ENCODE measurements at places on chromosomes 2 and 18.

DNA sequence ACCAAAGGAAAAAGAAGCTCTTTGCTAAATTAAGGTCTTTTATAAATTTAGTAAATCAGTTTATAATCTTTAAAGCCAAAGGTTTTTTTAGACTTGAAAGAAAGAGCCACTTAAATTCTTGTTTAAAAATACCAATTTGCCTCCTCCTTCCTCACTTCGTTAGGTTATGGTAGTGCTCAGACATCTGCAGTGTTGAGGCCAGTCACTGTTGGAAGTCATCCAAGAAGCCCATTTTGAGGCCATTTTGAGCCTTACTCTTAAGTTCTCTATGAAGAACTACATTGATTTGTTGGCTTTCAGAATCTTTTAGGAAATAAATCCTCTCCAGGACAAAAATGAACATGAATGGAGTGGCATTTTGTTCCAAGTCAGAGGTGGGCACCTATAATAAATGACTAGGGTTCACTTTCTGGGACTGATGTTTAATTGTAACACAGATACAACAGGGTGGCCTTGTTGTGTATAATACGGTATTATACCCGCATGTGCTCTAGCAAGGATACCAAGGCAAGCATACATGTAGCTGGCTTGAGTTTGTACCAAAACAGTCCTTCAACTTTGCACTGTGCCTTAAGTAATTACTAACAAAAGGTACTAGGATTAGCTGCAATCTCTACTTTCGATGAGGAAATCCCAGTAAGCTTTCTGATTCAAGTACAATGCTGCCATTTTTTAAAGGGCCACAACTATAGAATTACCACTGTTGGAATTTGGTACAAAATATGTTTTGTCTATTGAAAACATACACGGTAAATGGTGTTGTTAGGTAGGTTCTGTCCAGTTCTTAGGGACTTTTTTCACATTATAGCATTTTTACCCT, 22.8 kb downstream of the SLC66A3 start:
- no peak for DNase-seq

DNA sequence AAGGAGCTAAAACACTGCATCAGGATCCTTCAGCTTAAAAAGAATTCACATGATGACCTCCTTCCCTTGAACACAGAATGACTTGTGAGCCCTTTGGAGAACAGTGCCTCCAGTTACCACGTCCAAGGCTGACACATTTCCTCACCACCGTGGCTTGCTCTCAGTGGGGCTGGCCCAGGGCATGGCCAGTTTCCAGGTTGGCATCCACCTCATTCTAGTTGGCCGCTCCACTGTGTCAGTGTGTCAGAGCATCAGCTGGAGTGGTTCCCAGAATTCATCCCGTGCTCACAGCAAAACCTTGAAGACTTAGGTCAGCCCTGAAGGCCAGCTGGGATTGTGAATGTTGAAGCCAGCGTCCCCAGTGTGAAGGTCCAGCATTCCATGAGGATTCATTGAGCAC, 158.5 kb downstream of the INSIG2 start:
- DNase-seq, result no peak

DNA sequence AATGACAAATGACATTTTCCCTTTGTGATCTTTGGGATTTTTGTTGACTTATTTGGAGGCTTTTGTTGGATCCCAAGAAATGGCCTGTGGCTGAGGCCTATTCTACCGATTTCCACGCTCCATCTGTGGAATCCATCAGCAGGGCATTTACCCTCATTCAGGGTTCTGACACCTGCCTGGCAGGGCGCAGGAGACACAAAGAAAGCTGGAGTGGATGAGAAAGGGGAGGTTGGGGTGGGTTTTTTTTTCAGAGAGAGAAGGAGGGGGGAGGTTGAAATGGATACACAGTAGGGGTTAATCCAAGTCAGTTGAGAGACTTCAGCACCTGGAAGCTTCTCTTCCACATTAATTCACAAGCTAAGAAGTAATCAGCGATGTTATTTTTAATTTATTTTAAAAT, 59.7 kb downstream of the PAX3 start:
- DNase-seq, result no peak

GRCh38 chr2:84878459-84878858, 2.4 kb downstream of the TRABD2A start:
- no peak for DNase-seq

- no peak for DNase-seq
Observed at GRCh38 chr2:59389240-59389639, 1148.1 kb upstream of the FANCL start.

DNA sequence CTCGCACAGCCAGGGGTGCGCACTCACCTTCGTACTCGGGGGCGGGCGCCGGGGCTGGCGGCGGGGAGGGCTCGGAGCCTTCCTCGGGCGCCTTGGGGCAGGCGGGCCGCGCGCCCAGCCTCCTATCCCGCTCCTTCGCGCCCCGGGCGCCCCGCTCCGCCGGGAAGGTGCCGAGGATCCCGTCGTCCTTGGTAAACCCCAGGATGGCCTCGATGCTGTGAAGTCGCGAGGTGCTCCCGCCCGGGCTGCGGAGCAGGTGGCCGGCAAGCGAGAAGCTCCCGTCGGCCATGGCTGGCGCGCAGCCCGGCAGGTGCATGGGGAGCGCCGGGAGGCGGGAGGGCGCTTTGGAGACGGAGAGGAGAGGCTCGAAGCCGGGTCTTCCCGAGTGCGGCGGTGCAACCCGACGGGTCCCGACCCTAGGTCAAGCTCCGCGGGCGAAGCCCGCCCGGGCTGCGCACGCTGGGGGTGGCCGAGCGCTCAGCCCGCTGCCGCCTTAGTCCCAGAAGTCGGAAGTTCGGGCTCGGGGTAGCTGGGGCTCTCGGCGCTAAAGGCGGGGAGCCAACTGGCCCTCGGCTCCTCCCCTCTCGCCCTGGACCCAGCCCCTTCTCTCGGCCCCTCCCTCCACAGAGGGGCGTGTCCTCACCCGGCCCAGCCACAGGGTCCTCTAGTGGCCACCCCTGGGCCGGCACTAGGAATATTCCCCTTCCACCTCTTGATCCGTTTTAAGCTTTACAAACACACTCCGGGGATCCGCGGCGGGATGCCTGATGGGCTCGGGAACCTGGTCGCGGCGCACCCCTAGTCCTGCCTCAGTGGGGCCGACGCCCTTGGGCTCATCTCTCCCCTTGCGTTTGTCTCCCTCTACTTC, at the start of gene RAX:
Gene RAX (minus strand): TSS at position 564 of the 868 bp plus-strand sequence. CDS start 248 bp downstream, at position 316.
- peak; percentile 21 for DNase-seq

- DNase-seq, result no peak
Observed at GRCh38 chr2:158518084-158518483, 61.3 kb downstream of the PKP4 start.

DNA sequence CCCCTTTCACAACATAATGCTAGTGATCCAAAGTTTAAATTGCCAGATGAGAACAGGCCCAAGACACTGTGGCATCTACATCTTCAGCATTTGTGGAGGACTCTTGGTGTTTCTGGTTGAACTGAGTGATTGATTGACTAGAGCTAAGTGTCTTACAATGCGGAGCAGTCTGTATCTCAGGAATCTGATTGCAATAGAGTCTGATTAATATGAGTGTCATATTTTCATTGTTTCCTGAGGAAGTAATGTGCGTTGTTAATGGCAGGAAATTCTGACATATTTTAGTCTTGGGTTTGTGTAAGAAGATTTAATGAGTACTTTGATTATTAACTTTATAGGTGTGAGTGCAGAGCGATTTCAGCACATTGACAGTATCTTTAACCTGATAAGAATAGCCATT, 82.0 kb upstream of the PROKR1 start:
- DNase-seq, result no peak

- no peak for DNase-seq
Observed at GRCh38 chr2:181364492-181365170, 92.6 kb upstream of the ITGA4 start.

DNA sequence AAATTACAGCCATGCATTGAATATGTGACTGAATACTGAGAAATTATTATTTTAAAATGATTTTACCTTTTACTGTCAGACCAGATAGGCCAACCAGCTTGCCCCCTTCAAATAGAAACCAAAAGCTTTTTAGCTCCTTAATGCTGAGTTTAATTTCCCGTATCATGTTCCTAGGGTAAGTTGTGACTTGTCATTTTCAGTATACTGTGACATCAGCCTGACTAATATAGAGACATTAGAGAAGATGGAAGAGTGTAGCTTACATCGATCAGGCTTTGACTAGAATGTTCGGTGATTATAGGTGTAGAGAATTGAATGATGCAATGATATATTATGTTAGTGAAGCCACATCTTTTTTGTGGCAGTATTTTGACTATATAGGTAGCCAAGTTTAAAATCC, 50.6 kb upstream of the ZEB2 start:
- no peak for DNase-seq

- no peak for DNase-seq
Observed at GRCh38 chr18:8406186-8406867, 202.9 kb upstream of the RAB12 start.

- DNase-seq, result no peak
Observed at GRCh38 chr2:17849275-17849674, 29.2 kb upstream of the KCNS3 start.

DNA sequence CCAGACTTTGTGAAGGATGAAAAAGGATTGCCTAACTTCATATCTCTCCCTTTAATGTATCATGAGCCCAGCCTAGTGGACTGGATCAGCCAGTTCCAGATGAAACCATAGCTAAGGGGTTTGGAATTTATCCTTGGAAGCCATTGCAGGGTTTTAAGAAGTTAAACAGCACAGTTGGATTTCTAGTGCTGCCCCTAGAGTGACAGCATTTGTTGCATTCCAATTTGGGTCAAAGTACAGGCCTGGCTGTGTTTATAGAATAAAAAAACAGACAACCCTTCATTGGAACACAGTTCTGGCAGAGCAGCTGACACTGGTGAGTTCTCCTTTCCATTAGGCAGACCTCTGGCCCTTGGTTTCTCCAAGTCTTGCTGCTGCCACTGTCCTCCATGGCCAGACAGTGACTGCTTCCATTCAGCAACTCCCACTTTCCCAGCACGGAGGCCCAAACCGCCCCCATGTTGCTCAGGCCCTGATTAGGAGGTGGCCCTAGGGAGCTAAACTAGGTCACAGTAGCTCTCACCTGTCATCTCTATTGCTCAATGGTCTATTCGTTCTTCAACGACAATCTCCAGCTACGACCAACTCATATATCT, 8.0 kb downstream of the GPR39 start:
- no peak for DNase-seq

DNA sequence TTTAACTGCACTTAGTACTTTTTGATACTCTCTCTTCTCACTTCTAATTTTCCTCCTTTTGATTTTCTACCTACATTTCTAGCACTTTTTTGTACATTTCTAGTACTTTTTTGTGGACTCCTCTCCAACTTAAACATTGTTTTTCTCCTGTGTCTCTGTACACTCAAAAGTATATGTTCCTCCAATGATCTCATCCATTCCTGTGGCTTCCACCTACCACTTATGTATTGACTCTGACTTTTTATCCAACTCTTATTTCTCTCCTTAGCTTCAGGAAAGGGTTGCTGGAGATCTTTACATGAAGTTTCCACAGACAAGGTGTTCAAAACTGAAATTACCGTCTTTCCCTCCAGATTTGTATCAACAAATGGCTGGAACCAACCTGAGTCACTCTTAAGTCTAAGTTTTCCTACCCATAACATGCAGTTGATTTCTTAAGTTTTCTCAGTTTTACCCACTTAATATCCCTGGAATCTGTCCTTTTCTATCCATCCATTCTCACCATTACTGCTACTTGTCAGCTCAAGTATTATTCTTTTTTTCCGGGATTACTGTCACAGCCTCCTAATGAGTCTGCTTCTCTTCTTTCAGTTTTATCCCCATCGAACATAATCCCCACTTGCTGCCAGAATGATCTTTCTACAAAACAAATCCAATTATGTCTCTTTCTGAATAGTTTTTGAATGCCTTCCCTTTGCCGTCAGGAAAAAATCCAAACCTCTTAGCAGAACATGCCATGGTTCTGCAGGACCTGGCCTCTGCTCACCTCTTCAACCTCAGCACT, 22.6 kb upstream of the PELI1 start:
- no peak for DNase-seq

- no peak for DNase-seq
Observed at GRCh38 chr2:229297247-229297646, 26.2 kb upstream of the PID1 start.

GRCh38 chr2:20180676-20181648, 44.0 kb downstream of the SDC1 start:
- no peak for DNase-seq

GRCh38 chr2:4693266-4693665, 989.9 kb downstream of the DCDC2C start:
- no peak for DNase-seq

DNA sequence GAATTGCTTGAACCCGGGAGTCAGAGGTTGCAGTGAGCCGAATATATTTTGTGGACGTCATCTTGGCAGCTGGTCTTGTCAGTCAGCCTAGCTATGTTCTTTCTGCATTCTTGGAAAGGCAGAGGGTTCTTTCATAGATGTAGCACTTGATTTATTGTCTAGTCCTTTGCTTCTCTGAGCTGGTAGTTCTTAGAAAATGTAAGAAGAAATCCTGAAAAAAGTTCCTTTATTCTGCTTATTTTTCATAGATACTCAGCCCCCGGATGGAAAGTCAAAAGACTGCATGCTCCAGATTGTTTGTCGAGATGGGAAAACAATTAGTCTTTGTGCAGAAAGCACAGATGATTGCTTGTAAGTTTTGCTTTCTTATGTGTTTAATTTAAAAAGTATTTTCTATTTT, 21.3 kb downstream of the PLEKHB2 start:
- DNase-seq, result no peak

GRCh38 chr2:234001380-234002160, 48.9 kb upstream of the SPP2 start:
- DNase-seq, result no peak

DNA sequence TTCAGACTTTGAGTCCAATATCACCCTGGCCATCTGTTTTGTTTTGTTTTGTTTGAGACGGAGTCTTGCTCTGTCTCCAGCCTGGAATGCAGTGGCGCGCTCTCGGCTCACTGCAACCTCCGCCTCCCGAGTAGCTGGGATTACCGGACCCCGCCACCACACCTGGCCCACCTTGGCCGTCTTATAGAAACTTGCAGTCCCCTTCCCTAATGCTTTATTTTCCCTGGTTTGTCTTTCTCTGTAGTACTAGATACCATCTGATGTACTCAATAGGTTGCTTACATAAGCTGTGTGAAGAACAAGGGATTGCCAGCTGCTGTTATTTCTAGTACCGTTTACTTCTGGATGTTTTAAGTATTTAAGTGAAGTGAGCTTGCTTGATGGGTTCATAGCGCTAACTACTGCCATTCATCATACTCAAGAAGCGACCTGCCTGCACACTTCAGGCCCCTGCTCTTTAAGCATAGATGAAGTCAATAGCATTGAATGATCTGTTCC, 1.2 kb downstream of the RPL31 start:
- no peak for DNase-seq

- no peak for DNase-seq
Observed at GRCh38 chr18:31647127-31647753, 37.1 kb downstream of the B4GALT6 start.

GRCh38 chr2:209253544-209253943, 170.3 kb upstream of the MAP2 start:
- DNase-seq, result peak; percentile 3
